CD4-positive, alpha-beta T cell treated with Interferon alpha-2 for 1 hour (primary cell): ENCODE measurements at places on chromosomes 2 and 18.

- no peak for DNase-seq
Observed at GRCh38 chr18:75739682-75740081, 312.2 kb upstream of the SMIM21 start.

GRCh38 chr2:239926587-239927232 lies 98.4 kb downstream of the NDUFA10 start:
- no peak for DNase-seq

DNA sequence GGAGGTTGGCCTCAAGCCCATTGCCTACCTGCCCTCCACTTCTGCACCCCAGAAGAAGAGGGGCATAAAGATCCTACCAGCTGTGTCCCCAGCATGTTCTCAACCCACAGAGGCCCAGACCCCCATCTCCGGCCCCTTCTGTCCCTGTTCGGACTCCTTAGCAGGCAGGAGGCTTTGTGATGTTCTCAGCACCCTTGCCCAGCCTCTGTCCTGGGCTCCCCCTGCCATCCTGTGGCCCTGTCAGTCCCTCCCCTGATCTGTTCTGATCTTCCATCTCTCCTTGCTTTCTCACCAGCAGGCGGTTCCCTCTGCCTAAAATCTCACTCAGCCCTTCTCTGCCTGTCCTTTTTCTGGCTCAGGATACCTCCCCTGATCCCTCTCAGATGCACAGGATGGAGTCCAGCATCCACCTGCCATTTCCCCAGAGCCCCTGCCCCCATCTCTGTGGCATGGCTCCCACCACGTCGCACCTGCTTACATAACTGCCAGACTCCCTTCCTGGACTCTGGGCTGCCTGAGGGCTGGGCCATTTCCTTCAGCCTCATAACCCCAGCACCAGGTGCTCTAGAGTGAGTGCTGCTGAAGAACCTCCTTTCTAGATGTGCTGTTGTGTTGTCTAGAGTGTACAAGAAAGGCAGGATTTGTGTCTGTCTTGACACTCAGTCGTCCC lies 134.0 kb downstream of the CTIF start:
- no peak for DNase-seq

DNA sequence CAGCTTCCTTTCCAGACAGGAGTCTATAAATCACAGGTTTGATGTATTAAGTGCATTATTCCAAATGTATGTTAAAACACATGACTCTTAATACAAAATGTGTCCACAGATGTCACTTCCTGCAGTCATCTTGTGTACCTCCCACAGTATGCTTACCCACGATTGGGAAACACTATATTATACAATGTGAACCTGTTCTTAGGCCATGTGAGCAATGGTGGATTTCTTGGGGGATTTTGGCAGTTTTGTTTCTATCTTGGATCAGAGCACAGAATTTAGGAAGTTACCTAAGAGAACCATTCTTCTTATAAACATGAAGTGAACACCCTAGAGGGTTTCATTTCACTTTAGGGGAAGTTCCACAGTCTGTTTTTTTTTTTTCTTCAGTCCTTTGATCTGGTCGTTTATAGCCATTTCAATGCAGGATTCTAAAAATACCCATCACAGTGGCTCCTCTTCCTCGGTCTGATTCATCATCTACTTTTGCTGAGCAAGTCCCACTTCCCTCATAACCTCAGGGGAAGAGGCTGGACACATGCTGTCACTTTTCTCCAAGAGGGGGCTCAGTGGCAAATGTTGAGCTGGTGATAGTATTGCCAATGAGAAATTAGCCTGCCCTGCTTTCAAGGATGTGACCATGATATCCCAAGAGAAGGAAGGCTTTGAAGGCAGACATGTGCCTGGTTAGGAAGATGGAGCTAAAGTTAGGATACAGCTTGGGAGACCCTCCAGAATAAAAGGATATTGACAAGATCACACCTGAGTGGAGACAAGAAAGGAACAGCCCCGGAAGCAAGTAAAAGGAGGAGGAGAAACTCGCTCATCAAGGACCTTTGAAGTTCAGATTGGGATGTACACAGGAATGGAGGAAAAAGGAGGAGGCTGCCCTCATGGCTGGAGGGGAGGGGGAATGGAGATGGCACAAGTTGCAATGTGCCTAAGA lies 22.6 kb downstream of the PLEK start:
- DNase-seq: peak; percentile 72

GRCh38 chr2:120421830-120422175 lies 75.9 kb downstream of the INHBB start:
- DNase-seq: no peak

- no peak for DNase-seq
Observed at GRCh38 chr2:202632682-202633290, 2.0 kb upstream of the FAM117B start.

- no peak for DNase-seq
Observed at GRCh38 chr2:127091148-127091547, 15.8 kb downstream of the BIN1 start.

GRCh38 chr18:56570978-56571377 lies 67.4 kb downstream of the TXNL1 start:
- no peak for DNase-seq

GRCh38 chr2:26682155-26682554 lies 10.4 kb upstream of the KCNK3 start:
- no peak for DNase-seq

- DNase-seq: no peak
Observed at GRCh38 chr2:163347982-163348856, 387.6 kb downstream of the FIGN start.

- no peak for DNase-seq
Observed at GRCh38 chr2:85367180-85367579, 12.6 kb downstream of the ELMOD3 start.
